ENCODE measurements at places on chromosomes 5 and 9.

DNA sequence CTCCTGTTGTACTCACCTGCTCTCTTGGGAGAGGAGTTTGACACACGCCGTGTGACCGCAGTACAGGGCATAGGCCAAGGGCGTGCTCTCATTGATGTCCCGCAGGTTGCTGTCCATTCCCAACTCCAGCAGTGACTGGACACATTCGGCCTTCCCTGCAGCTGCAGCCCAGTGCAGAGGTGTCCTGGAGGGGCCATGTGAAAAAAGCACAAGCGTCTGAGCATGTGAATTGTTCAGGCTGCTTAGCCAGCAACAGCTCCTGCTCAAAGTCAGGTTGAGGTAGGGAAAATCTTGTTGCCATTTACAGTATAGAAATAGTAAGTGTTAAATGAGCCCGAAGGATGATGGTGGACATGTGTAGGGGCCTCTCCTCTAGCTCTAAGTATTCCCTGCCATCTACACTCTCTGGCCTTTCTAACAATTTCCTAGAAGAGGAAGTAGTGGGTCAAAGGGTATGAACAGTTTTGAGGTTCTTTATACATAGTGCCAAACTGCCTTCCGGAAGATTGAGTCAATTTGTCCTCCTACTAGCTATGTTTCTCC, 116.5 kb downstream of the ANKRD55 start:
- no peak for DNase-seq

- no peak for DNase-seq
Observed at GRCh38 chr5:92002721-92003274, 619.7 kb upstream of the ARRDC3 start.

DNA sequence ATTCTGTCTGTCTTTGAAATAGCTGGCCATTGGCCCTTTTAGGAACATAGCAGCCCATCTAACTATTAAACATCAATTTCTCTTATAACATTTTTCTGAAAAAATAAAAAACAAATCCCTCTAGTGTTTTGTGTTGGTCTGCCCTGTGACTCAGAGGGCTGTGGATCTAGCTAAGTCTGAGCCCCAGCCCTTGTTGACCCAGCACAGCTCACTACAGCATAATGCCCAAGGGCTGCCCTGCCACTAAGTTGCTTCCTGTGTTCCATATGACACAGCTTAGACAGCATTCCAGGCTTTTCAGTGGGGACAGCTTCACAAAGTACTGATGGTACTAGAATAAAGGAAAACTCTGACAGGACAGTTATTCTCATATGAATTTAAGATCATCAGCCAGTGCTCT, 136.0 kb downstream of the SCAMP1 start:
- DNase-seq = no peak

- no peak for DNase-seq
Observed at GRCh38 chr9:109162677-109163076, 4.4 kb downstream of the FRRS1L start.

GRCh38 chr5:97891971-97892370, 708.9 kb upstream of the RIOK2 start:
- no peak for DNase-seq

- DNase-seq = no peak
Observed at GRCh38 chr5:118762291-118762690, 226.1 kb downstream of the DTWD2 start.

- no peak for DNase-seq
Observed at GRCh38 chr9:124290053-124290591, 32.4 kb downstream of the NEK6 start.

DNA sequence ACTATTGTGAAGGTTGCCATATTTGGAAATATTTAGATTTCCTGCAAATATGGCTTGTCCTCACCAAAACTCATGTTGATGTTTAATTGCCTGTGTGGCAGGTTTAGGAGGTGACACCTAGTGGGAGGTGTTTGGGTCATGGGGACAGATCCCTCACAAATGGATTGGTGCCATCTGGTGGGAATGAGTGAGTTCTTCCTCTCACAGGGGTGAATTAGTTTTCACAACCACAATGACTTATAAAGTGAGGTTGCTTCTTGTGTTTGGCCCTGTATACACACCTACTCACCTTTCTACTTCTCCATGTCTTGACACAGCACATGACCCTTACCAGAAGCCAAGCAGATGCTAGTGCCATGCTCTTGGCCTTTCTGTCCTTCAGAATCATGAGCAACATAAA, 41.1 kb downstream of the ISOC1 start:
- peak; percentile 9 for DNase-seq

DNA sequence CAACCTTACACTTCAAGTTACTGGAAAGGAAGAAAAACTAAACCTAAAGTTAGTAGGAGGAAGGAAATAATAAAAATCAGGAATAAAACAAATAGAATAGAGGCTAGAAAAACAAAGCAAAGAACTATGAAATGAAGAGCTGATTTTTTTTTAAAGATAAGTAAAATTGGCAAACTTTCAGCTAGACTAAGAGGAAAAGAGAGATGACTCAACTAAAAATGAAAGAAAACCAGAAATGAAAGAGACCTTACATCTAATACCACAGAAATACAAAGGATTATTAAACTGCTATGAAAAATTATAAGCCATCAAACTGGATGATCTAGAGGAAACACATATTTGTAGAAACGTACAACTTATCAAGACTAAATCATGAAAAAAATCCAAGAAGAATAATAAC, 60.0 kb downstream of the PRRC1 start:
- no peak for DNase-seq

DNA sequence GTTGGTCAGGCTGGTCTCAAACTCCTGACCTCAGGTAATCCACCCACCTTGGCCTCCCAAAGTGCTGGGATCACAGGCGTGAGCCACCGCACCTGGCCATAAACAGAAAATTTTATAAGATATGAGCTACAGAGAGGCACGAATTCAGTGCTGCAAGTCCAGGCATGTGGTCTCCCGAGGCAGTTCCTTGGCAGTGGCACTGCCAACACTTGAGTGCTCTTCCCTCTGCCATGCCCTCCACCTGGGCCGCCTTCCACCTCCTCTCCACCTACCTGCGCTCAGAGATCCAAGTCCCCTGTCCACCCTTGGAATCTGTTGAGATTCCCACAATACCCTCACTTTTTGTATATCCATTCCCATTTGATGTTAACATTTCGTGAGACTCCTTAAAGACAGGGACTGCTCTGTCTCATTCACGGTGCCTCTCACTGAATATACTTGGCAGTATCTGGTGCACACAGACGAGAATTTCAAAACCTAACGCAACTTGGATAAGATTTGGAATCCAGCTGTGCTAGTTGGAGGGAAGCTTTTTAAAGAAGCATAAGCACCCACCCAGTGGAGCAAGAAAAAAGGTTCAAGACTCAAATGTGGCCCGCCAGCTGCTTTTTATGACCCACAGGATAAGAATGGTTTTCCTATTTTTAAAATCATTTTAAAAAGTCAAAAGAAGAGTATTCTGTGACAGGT, 68.3 kb downstream of the DCP2 start:
- DNase-seq = no peak

GRCh38 chr5:171226096-171226754, 82.8 kb upstream of the TLX3 start:
- no peak for DNase-seq

DNA sequence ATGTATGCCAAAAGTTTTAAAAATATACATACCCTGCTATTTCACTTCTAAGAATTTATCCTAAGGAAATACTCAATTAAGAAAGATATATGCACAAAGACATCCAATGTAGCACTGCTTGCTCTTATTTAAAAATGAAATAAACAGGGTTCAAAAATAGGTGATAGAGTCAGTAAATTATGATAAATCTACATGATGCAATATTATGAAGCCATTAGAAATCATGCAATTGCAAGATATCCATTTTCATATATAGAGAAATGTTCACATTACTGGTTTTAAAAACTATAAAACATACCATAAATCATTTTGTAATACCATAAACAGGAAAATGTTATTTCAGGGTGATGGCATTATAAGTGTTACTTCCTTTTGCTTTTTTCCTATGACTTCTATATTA, 8.6 kb upstream of the SLC12A2 start:
- no peak for DNase-seq

DNA sequence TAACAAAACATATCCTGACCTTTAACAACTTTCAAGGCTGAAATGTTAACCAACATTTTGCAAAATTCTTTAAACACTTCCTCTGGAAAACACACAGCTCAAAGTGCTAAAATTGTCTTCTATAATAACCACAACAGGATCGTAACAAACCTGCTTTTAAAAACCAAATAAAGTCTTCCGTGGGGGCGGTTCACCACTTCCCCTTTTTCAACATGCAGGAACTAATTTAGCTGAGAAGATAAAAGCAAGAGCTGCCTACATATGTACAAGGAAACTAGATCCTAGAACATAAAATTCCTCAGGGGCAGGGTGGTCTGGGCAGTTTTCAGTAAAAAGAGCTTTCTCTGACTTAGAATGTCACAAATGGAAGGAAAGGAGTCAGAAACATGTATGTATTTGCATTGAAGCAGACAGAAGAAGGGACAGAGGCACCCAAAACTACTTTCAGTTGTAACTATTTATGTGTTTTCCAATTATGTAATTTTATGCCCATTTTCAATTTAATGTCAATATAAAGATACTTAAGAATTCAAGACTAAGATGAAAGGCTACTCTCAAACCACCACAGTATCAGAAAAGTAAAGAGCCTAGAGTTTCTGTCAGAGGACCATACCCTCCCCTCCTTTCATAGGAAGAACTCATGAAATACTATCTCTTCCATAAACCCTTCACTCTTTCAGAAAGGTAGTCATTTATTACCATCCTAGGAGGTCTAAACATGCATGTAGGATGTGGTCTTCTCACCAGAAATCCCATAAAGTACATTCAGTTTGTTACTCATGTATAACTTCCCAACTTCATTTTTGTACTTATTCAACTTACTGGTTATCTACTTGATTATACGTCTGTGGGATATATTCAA, 185.9 kb upstream of the RASA1 start:
- DNase-seq = peak; percentile 68

DNA sequence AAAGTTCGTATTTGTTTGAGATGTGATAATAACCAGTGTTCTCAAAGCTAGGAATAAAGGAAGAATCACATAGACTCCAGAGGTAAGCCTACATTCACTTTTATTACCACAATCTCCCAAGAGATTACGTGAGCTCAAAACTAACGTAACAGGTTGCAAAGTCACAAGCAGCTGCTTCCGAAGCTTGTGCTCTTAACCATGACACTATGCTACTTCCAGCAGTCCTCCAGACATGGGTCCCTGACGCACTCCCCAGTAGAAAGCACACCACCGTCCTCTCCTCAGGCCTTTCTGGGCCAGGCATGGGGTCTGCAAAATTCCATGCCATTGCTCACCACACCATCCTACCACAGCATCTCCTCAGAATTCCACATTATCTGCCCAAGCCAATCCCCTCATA, 84.6 kb downstream of the PAX5 start:
- no peak for DNase-seq

- DNase-seq = no peak
Observed at GRCh38 chr9:125805057-125805456, 57.9 kb downstream of the PBX3 start.

DNA sequence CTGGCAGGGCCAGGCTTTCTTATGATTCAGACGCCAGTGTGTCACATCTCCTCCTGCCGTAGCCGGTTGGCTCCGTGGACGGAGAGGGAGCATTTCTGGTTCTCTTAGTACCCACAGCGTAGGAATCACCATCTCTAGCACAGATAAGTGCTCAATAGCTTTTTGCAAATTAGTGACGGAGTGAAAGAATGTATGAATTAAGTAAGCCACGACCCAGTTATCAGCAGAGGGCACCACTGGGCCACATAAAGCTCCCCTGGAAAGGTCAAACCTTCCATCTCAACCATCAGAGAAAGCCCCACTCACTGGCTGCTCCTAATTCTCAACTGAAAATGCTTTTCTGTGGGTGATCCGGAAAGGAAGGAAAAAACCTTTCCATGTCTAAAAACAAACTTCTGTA, 317.0 kb upstream of the ADCY2 start:
- DNase-seq = no peak

DNA sequence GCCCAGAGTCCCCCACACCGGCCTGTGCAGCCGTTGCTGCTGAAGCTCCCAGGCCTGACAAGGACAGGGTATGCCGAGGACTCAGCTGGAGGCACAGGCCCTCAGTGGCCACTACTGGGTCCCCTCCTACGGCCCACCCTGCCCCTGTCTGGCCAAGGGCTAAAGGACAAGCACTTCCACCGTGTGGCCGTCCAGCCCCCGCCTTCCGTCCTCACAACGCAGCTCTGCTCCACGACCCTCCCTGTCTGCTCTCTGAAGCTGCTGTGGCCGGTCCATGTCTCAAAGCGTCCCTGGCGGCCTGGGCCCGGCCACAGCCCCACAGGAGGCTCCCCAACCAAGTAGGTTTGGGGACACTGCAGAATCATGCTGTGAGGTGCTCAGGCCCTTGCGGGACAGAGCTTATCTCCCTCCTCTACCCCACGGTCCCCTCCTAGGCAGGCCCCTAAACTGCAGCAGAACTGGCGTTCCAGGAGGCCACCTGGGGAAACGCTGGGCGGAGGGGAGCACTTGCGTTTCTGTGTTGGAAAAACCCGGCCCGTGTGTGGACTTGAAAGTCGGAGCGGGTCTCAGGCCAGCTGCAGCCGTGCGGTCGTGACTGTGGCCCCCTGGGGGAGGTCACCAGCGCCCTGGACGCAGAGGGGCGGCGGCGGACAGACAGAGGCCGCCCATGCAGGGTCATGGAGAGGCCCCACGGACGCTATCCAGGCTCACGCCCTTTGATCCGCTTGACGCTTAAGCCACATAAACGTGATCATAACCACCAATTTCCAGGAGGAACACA, 45.6 kb downstream of the NKD2 start:
- no peak for DNase-seq

DNA sequence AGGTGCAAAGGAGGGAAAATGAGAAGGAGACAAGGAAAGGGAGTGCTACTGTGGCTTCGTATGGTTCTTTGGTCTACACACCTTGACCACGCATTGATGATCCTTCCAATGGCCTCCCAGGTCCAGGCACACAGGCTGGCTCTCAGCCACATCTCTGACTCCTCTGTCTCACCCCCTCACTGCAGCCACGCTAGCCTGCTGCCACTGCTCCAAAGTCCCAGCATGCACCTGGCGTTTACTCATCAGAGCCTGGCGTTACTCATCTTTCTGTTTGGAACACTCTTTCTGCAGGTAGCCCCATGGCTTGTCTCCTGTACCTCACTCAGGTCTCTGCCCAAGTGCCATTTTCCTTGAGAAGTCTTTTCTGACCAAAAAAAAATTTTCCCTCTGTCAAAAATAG, 195.5 kb downstream of the SNCAIP start:
- no peak for DNase-seq

DNA sequence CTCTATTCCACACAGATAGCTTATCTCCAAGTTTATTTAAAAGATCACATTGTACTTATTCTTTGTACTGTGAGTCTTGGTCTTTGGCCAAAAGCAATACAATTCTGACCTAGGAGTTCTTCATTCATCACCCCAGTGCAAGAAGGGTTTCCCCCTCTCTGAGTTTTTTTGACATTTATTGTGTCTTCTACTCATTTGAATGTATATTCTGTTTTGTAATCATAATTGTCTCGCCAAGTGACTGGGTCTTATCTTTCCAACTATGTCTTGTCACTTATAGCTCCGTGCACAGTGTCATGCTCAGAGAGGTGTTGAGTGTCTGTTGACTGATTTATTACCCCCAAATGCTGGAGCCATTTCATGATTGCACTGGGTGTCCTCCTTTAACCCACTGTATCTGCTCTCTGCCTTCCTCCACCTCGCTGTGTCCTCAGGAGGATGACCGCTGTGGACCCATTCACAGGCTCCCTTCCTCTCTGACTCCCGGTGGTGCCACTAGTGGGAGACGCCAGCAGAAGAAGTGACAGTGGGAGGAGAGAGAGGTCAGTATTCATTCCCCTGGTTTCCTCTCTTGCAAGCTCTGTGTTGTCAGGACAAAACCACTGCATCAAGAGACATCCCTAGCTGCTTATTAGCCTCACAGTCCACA, 11.2 kb upstream of the TRIO start:
- no peak for DNase-seq

- no peak for DNase-seq
Observed at GRCh38 chr9:2208991-2209390, 193.8 kb downstream of the SMARCA2 start.
